GM12891 (cell line): ENCODE measurements at places on chromosomes 7 and 10.
A peak's percentile ranks its signal among the peaks of the same experiment; 100 is the strongest.

DNA sequence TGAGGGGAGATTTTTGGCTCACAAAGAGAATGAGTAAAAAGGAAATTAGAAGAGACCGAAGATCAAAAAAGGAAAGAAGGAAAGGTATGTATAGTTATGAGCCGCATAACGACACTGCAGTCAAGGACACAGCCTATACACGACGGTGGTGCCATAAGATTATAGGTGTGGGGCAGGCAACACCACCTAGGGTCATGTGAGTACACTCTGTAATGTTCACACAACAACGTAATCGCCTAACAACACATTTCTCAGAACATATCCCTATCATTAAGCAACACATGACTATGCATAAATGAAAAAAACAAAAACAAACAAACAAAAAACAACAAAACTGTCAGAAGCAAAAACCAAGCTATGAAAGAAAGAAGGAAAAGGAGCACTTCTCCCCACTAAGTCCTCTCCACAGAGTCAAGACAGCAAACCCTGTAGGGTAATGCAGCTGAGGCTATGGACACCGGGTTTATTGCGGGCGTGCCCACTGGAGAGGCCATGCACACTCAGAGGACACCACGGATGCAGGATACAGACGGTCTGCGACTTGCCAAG is 45.1 kb downstream of the PIP4K2A start:
- DNase-seq = no peak

DNA sequence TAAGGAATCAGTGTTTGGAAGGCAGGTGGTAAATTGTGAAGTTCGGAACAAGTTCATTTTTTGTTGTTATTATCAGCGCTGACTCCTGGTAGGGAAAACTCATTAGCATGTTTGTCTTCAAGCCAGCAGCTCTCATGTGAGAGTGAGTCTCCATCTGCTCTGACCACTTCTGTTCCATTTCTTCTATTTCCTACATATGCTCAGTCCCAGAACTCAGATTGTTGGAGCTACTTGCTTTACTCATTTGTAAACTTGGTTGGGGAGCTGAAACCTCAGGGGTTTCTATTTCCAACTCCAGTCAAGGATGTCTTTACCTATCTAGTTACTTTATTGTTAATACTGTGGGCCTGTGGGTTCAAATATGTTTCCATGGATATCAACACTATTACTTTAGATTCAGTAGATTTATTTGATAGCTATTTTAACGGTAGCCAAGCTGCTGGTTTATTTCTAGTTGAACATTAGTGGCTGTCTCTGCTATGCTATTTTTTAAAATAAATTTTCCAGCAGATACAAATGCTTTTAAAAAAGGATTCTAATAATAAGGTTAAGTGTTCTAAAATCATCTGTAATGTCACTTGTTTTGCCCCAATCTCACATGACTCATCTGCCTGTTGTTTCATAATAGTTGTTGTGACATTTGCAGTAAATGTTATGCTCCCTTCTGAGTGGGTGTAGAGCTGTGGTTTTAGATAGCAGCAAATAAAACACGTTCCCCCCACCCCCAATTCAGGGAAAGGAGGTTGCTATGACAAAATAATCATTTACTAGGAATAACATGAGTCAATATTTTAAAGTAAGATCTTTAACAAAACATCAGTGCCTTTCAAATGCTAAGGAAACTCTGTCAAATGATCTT is 143.3 kb downstream of the HDAC9 start:
- no peak for DNase-seq

DNA sequence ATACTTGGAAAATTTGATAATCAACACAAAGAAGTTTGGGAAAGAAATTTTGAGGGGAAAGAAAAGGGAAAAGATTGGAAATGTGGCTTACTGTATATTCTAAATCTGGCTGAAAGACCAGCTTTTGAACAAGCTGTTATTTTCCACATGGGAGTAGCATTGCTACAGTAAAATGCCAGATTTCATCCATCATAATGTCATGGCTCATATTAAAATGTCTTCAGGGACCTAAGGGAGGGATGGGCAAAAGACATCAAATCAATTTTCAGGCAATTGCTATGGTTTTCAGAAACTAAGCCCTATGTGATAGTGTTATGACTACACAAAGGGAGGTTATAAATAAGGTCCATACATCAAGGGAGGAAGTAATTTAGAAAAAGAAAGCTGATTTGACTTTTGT is 1116.9 kb upstream of the CELF2 start:
- no peak for DNase-seq

DNA sequence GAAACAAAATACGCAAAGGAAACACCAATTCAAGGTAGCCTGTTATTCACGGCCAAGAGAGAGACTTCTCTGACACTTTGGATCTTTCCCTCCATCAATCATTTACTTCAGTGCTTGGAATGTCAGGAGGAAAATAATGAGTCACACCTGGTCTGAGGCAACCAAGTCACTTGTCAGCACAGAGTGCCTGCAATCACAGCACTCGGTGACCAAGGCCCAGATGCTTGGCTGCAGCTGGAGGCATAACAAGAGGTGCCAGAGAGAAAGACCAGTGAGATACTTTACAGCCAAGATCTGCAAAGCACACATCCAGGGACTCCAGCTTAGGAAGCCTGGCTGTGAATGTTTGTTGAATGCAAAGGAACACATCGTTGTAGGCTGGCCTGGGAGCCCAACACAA is 33.9 kb downstream of the ASB13 start:
- DNase-seq = no peak

DNA sequence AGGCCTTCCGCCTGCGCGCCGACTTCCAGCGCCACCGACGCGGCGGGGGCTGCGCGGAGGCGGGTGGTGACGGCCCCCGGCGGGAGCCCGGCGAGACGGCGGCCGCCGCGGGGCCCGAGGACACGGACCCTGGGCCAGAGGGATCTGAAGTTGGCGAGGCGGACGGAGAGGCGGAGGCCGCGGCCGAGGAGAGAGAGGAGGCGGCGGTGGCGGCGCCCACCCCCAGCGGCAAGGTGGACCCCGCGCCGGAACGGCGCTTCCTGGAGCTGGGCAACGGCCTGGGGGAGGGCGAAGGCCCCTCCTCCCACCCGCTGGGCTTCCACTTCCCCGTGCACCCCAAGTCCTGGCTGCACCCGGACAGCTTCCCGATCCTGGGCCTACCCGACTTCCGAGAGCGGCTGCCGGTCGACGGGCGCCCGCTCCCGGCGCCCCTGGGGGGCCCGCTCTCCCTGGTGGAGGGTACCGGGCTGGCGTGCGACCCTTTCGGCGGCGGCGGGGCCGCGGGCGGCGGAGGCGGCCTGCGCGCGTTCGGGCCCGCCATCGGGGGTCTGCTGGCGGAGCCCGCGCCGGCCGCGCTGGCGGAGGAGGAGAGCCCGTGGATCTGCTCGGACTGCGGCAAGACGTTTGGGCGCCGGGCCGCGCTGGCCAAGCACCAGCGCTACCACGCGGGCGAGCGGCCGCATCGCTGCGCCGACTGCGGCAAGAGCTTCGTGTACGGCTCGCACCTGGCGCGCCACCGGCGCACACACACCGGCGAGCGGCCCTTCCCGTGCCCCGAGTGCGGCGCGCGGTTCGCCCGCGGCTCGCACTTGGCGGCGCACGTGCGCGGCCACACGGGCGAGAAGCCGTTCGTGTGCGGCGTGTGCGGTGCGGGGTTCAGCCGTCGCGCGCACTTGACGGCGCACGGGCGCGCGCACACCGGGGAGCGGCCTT is 16.2 kb downstream of the ZNF316 start:
- DNase-seq = peak; percentile 37

DNA sequence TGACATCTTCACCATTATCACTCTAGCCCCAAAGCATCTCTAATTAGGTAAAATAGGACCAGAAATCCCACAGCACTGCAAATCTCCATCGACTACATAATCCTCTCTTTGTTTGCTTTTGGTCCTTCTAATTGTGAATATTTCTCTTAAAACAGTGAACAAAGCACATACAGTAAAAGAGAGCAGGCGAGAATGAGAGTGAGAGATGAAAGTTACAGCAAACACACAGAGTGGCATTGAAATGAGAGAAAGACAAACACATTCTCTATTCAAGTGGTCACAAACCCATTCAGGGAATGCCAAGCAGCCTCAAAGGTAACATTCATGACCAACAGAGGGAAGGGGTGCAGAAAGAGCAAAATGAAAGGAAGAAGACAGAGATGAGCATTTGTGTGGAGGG is 109.8 kb upstream of the PTN start:
- DNase-seq = no peak

GRCh38 chr7:28687537-28687936 is 270.6 kb downstream of the TRIL start:
- no peak for DNase-seq

GRCh38 chr10:31028081-31028480 is 3.6 kb downstream of the ZNF438 start:
- no peak for DNase-seq

- no peak for DNase-seq
Measured at GRCh38 chr7:16359216-16359615, 62.1 kb downstream of the CRPPA start.

DNA sequence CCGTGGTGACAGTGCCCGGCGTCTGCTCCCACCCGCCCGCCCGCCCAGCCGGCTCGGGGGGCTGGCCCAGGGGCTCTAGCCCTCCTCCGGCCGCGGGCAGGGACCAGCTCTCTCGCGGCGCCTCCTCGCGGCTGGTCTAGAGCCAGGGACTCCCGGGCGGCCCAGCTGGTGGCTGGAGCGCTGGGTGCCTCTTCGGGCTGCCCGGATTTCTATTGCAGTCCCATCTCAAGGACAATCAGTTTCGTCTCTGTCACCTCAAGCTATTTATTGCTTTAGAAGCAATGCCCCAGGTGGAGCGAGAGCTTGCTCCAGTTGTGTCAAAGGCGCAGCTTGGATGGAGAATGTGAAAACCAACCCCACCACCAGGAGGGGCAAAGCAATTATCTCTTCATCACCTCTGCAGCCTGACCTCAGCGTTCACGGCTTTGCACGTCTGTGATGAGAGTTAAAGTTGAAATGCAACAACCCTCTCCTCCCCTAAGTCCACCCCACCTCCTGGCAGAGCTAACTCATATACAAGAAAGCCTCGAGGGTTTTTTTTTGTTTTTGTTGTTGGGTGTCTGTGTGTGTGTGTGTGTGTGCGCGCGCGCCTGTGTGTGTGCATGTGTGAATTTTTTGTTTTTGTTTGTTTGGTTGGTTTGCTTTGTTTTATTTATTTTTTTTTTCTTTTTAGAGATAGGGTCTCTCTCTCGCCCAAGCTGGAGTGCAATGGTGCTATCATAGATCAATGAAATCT is at the start of gene ITGA8:
TSS of gene ITGA8 (minus strand) at position 24 of the 736 bp plus-strand sequence. CDS start 151 bp downstream, outside the sequence.
- DNase-seq = peak; percentile 11

GRCh38 chr10:124099604-124100003 is 6.2 kb upstream of the CHST15 start:
- DNase-seq = no peak

- no peak for DNase-seq
Measured at GRCh38 chr10:123213192-123213591, 59.0 kb downstream of the BUB3 start.

- no peak for DNase-seq
Measured at GRCh38 chr7:22662556-22663356, 64.2 kb upstream of the IL6 start.

GRCh38 chr7:6288270-6288860 is 15.9 kb upstream of the CYTH3 start:
- no peak for DNase-seq

- no peak for DNase-seq
Measured at GRCh38 chr10:132283604-132284382, 24.0 kb downstream of the STK32C start.

- DNase-seq = no peak
Measured at GRCh38 chr10:100009283-100009792, 409 bp downstream of the DNMBP start.

DNA sequence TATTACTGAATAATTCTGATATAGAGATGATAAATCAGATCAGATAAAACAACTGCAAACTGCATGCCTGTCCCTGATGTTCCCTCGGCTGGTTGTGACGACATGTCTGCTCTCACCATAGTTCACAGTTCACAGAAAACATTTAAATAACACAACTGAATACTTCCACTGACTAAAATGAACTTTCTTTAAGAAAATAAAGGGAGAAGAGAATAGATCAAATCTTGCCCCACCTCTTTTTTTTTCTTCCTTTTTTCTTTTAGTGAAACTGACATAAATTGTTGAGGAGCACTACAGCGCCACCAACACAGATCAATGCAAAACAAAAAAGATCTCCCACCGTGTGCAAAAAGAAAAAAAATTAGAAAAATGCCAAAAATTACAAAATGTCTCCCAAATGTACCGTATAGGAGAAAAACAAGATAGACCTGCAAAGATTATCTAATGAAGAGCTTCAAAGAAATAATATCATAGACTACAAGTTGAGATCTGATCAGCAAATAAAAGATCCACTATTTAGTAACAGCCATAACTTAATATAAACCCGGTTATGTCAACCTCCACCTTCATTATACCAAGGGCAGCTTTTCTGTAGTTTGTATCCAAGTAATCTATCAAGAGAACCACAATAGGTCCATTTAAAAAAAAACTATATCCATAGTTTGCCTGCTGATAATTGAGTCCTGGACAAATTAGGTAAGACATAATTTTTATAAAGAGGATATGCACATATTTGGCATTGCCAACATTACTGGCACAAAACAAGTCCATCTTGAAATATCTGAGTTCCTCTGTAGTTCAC is 30.7 kb upstream of the EPC1 start:
- no peak for DNase-seq

GRCh38 chr10:96502561-96503282 is 11.0 kb downstream of the TLL2 start:
- DNase-seq = no peak

DNA sequence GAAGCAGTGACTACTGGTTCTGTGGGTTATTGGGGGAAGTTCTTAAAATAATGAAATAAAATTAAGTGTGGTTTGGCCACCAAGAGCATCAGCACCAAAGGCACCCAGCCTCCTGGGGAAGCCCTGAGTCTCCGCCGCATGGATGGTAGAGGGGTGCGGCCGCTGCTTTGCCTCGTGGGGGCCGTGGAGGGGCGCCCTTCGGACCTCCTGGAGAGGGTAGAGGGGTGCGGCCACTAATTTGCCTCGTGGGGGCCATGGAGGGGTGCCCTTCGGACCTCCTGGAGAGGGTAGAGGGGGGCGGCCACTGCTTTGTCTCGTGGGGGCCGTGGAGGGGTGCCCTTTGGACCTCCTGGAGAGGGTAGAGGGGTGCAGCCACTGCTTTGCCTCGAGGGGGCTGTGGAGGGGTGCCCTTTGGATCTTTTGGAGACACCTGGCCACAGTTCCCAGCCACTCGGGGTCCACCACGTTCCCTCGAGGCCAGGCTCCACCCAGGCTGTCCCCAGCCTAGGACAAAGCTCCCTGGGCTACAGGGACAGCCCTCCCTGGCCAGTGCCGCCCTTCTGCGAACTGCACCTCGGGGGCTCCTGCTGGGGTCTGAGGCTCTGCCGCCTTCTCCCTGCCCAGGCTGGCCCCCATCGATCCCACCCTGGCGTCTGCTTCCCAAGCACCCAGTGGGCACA is 535.1 kb downstream of the PTPRN2 start:
- no peak for DNase-seq

GRCh38 chr7:139500770-139501138 is 17.3 kb upstream of the KLRG2 start:
- no peak for DNase-seq

GRCh38 chr10:124709861-124710260 is 34.3 kb downstream of the FAM53B start:
- DNase-seq = no peak

DNA sequence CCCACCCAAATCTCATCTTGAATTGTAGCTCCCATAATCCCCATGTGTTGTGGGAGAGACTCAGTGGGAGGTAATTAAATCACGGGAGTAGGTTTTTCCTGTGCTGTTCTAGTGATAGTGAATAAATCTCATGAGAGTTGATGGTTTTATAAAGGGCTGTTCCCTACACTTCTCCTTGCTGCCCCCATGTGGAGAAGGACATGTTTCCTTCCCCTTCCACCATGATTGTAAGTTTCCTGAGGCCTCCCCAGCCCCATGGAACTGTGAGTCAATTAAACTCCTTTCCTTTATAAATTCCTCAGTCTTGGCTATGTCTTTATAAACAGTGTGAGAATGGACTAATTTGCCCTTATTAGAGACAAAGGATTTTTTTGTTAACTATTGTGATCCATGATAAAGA is 48.5 kb upstream of the MKX start:
- no peak for DNase-seq
